ENCODE measurements at places on chromosomes 11 and 22.

DNA sequence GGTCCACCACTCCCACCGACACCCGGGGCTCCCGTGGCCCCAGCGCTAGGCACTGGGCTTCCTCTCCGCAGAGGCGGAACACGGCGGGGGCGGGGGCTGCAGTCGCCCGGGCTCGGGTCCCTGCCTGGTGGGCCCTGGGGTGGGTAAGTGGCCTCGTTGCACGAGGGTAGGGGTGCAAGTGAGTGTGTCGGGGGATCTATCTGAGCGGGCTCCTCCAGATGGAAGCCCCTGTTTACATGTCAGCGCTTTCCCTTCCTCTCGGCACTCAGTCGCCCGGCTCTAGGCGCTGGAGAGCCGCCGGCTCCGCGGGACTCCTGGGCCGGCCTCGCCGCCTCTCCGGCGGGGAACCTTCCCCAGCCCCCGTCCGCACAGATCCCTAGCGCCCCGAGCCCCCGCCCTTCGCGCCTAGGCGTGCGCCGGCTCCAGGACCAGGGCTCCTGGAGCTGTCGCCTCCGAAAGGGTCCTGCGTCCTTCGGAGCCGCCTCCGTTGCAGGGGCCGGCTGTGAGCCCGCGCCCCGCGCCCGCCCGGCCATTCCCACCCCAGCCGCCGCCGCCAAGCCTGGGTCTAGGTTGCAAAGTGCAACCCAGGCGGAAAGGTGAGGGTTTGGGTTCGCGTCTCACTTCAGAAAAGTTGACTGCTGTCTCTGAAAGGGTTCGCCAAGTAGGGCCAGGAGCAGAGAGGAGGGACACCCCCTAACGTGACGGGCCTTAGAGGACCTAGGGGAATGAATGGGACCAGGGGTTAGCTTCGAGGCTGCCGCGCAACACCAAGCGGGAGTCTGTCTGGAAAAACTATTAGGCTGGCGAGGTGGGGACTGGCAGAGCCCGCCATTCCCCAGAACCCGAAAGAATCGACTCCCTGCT, 978 bp downstream of the FLI1 start:
- DNase-seq, result peak; percentile 28

GRCh38 chr22:34902335-34902734, 163.6 kb upstream of the ISX start:
- DNase-seq, result no peak

GRCh38 chr11:101435408-101435973, 148.3 kb downstream of the TRPC6 start:
- DNase-seq, result no peak

DNA sequence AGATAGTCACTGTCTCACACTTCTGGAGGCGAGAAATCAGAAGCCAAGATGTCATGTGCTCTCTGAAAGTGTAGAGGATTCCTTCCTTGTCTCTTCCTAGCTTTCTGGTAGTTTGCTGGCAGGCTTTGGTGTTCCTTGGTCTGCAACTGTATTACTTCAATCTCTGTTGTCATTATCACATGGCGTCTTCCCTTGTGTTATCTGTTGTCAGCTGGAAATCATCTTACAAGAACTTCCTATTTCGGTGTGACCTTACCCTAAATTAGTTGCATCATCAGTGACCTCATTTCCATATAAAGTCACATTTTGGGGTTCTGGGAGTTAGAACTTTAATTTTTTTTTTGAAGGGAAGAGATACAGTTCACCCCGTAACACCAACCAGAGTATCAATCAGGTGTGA, 3.3 kb upstream of the LIN7C start:
- no peak for DNase-seq

DNA sequence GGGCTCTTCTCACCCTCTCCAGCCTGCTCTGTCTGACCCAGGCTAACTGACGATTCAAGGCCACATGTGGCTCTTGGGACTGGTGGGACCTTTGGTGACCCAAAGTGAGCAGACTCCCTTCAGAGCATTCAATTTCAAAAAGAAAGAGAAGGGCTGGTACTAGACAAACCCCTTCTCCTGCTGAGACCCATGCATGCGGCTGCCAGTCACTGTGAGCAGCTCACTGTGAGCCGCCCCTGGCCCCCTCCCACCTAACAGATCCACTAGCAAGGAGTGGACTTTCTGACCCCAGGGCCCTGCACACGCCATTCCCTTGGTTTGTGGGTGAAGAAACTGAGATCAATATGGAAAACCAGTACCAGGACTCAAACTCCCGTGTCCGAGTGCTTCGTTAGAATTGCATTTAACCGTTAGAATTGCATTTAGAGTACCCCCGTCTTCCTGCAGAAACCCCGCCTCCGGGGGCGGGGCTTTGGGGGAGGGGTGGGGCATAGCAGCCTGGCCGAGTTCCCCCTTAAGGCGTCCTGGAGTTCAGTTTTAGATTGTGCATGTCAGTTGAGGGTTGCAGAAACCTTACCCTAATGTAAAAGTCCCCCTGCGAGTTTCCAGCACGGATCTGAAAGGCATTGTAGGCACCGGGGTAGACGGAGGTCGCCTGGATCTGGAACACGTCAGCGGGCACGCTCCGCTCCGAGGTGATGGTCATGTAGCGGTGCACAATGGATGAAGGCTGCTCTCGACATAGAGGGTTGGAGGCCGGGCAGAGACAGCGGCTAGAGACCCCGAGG, 5.1 kb downstream of the EFEMP2 start:
- DNase-seq, result no peak

- DNase-seq, result peak; percentile 5
Observed at GRCh38 chr11:109697140-109697843, 275.3 kb downstream of the C11orf87 start.

DNA sequence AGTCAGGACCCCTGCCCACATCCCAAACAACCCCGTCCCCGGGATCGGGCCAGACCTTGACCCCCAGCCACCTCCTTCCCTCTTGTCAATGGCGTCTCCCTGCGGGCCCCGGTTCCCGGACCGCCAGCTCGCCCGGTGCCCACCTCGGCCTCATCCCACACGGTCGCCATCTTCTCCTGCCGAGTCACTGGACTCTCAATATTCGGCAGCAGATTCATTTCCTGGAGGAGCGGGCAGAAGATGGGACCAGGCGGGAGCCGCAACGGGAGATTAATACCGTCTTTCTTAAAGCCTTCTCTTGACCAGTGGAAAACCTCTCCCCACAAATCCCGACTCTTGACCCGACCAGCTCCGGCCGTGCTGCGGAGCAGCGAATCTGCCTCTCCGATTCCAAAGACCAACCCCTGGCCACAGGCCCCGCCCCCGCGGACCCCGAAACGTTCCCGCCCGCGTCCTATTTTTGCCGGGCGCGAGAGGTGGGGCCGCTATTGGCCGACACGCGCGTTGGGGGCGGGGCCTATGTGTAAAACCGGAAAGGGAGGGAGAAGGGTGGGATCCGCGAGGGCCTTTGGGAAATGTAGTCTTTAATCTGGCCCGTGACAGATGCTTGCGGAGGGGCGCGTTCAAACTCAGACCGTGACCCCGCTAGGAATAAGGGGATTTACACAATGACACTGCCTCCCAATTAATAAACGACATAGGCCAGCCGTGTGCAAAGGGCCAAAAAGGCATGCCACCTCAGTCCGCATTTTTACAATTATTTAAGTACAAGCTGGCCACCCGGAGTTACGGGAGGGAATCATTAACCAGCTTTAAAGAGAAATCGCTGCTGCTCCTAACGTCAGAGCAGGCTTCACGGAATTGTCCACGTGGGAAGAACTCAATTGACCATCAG, at the start of gene PSMC3:
PSMC3 (minus strand) TSS at position 378 of the 895 bp plus-strand sequence; CDS start at position 218, 160 bp downstream.
- peak; percentile 92 for DNase-seq

DNA sequence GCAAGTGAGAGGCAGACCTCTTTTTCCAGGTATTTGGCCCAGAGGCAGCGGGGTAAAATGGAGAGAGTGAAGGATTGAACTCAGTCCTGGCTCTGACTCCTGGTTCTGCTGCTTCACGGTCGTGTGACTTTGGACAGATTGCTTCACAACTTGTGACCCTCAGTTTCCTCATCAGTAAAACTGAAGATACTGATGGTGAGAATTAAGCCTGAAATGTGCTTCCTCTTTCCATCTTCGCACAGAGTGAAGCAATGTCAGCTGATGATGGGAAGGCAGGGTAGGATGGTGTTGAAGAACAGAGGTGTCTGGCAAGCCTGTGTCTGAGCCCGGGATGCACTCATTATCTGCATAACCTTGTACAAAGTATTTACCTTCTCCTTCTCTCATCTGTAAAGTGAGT, 59.0 kb downstream of the UBASH3B start:
- no peak for DNase-seq

DNA sequence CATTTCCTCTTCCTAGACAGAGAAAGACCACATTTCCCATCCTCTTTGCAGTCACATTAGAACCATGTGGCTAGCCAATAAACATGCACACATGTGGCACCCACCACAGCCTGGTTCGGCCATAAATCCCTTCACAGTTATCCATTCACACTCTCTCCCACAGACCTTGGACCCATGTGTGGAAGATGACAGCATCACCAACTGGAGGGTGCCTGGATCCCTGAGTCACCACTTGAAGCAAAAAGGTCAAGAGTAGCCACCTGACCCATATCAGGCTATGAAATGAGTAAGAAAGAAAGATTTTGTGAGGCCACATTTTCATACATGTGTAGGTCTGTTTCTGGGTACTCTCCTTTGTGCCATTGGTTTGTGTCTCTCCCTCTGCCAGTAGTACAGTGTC, 9.0 kb upstream of the TMEM121B start:
- DNase-seq, result no peak

GRCh38 chr11:12179531-12179930, 69.1 kb downstream of the MICAL2 start:
- DNase-seq, result no peak

Measured in GM12891 (cell line).